Left ventricle myocardium inferior (tissue), 1 donor: ENCODE measurements at places on chromosomes 7 and 10.

- no peak for DNase-seq
Measured at GRCh38 chr10:69892406-69892805, 90.7 kb downstream of the COL13A1 start.

GRCh38 chr7:69374044-69374425, 224.2 kb upstream of the AUTS2 start:
- no peak for DNase-seq

- DNase-seq, result no peak
Measured at GRCh38 chr10:77082601-77083252, 554.9 kb downstream of the KCNMA1 start.

DNA sequence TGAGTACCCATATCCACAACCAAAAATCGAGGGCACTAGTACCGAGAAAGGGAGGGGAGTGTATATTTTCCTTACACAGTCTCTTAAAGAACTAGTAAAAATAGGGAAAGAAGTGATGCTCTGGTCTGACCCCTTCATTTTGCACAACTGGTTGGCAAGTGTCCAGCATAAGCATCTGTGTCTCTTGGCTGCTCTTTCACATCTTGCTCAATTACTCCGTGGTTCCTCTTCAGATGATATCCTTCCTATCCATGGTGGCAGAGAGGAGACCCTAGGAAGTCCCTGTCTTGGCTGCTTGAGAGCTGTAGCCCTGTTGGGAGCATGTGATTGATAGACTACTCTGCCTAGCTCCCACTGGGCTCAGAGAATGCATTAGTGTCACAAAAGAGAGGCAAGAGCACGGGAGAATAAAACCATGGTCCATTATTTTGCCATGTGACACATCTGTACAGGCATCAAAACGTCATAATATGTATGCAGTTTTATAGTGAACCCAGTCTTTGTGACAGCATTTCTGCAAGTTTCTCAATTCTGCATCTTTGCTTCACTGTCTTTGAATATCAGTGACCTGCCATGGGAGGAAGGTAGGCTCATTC, 111.8 kb upstream of the ANKRD1 start:
- DNase-seq, result no peak

DNA sequence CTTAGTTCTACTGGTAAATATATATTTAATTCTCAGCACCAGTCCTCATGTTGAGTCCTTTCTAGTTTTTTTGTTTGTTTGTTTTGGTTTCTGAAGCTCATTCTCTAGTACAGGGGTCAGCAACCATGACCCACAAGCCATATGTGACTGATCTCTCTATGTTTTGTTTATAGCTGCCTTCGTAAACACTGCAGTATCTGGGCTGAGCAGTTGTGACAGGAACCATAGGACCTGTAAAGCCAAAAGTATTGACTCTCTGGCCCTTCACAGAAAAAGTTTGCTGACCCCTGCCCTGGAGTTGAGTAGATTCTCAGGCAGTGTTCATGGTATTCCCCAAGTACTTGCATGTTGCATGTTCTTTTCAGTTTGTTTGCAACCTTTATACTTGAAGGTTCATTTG, 20.8 kb downstream of the NET1 start:
- DNase-seq, result no peak

DNA sequence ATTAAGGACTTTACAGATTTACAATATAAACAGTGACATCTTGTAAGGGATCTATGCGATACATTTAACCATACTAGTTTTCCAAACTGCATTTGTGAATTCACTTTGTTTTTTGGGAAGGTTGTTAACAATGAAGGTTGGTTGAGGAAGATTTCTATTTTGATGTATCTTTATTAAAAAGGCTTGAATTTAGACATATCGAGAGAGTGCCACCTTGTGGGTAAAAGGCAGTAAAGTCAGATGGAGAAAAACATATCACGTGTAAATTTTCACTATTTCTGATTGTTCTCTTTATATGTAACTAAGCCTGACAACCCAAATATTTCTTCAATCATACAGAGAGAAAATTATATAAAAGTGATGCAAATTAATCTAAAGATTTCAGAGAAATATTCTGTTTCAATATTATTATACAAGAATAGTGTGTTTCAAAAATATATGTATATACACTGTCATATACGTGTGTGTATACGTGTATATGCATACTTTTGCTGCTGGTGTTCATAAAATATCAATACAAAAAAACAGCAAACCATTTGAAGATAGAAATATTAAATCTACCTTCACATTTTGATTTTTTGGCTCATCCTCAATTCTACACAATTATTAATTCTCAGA, 988.6 kb downstream of the SORCS1 start:
- no peak for DNase-seq

DNA sequence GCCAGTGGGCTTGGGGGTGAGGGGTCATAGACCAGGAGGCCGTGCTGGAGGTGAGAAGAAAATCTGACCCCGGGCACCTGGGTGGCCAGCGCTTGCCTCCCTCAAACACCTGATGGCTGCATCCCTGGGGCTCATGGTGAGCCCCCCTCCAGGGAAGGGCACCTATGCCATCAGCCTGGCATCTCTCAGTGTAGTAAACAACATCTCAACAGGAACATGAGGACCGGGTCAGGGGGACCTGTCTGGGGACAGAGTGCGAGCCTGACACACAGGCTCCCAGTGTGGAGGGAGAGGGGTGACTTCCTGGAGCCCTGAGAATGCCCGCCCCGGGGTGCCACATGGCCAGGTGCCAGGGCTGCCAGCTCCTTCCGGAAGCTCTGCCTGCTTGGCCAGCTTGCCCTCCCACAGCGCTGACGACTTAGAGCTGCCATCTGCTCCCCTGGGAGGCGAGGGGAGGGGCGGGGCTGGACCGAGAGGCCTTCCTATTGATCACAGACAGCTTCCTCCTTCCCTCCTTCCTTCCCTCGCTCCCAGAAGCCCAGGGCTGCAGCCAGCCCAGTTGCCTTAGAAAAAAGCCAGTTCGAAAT, 12.3 kb downstream of the STX1A start:
- peak; percentile 60 for DNase-seq

GRCh38 chr7:121544726-121545125, 148.6 kb upstream of the FAM3C start:
- DNase-seq, result no peak

- no peak for DNase-seq
Measured at GRCh38 chr10:614139-614711, 75.2 kb downstream of the DIP2C start.
